ENCODE measurements at places on chromosomes 16 and 17.

DNA sequence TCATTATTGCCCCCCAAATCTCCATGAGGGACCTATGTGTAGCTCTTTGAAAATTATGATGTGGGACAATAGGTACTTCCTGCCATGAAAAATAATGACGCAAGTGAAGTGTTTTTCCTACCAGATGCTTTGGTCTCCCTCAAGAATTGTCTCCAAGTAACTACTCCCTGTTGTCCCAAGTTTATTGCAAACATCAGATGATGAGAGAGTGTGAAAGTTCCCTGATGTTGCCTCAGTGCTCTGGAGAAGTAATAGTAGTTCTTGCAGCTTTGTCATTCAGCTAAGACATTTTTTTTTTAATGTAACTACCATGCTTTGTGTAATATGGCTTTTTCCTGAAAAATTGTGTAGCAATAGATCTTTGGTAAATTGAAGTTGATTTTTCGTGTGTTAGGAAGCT, 20.1 kb downstream of the LPCAT2 start:
- DNase-seq, result no peak

DNA sequence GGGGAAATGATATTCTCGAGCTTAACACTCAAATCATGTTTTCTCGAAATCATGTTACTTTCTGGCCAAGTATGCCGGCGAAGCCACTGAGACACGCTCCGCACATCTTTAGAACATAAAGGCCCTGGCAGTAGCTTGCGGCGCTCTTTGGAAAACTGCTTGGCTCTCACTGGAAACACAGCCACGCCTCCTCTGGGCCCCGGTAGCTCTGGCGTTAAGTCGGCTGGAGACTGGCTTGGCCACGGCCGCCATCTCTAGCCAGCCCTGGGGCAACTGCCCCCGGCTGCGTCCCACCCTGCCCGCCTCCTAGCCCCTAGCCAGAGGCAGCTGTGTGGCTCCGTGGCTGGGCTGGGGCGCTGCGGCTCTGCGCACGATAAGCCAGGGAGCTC, 9.2 kb upstream of the BAIAP2 start:
- DNase-seq, result no peak

DNA sequence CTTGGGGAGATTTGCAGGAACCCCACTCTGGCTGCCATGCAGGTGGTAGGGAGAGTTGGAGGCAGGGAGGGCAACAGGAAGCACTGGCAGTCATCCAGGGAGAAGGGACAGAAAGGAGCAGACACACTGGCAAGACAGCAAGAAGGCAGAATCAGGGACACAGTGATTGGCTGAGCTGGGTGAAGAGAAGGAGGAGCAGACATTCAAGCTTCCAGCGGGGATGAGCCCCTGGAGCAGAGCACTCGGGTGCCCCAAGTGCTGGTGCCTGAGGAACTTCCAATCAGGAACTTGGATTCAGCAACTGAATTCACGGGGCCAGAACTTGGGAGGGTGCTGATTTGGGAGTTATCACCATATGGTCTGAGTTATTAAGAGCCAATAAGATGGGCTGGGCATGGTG, 6.3 kb upstream of the ITGA3 start:
- DNase-seq, result no peak

DNA sequence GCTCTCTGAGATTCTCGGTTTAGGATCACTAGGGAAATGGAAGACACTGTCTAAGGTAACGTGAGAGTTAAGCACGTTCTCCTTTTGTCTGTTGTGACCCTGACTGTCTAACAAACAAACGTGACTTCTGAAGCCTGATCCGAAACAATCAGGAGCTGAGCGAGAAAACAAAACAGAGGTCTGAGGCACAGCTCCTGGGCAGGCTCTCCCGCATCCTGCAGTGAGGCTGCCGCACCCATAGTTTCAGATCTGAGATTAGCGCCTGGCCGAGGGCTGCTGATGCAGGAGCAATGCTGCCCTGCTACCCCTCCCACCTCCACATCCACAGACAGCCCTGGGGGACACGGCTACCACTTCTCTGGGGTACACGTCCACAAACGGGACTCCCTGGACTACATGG, 46.7 kb downstream of the RNF157 start:
- DNase-seq, result no peak

DNA sequence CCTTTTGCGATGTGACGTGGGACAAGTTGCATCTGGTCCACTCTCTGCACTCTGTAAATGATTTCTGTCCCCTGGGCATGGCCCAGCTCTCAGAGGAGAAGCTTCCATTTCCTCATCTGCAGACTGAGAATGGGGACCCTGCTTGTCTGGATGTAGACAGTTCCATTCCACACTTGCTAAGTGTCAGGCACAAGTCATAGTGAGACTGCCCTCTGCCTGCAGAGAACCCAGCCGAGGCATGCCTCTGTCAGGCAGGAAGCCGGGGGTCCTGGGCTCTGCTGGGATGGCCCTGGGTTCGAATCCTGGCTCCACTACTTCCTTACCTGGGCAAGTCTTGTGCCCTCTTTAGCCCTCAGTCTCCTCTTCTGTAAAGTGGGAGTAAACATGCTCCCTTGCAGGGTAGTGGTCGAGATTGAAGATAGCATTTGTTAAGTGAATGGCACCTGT, 4.1 kb downstream of the MAP2K3 start:
- no peak for DNase-seq

DNA sequence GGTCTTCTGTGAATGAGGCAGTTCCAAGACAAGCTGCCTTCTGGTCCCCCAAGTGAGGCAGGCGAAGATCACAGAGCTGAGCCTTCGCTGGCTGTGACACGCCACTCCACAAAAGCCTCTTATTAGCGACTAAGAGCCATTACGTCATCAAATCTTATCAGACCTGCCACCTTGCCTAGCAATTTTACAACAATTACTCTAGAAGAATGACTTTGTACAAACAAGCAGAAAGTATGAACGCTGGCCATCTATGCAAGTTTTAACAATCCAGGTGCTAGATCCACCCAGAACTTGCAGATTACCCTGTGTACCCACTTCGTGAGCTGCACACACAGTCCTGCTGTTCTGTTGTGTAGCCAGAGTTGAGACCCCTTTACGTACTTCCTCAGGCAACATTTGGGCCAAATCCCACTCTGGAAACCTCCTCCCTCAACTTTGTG, 3.8 kb upstream of the ICAM2 start:
- peak; percentile 70 for DNase-seq

DNA sequence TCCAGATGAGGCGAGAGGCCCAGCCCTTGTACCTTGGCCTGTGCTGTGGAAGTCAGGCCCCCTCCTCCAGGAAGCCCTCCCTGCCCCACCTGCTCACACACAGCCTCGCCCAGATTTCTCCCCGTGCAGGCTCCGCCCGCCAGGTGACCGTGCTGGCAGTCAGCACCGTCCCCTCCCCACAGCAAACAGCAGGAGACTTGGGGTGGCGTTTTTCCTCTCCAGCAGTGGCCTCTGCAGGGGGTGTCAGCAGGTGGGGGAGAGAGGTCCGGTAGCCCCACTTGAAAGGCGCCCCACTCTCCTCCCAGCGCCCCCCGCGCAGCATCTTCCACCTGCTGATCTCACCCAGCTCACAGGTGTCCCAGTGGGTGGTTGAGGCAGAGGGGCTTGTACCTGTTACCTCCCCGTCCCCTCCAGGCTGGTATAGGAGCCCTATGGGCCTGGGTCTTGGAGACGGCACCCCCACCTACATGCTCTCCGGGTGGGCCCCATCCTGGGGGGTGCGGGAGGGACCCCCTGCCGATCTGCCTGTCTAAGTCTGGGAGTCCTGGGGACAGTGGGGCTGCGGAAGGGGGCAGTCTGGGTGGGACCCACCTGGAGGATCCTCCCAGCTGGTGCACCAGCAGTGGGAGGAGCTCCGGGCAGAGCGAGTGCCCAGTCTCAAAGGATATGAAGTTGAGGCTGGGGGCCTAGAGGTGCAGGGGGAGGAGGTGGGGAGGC, 4.2 kb upstream of the C1QTNF8 start:
- DNase-seq, result no peak

- no peak for DNase-seq
Observed at GRCh38 chr17:41873559-41874292, 8.5 kb upstream of the KLHL11 start.

GRCh38 chr17:10048629-10049350, 143.7 kb upstream of the RCVRN start:
- no peak for DNase-seq

GRCh38 chr17:77697480-77698400, 260.8 kb upstream of the TNRC6C start:
- no peak for DNase-seq

GRCh38 chr16:23320693-23321092, 18.6 kb downstream of the SCNN1B start:
- no peak for DNase-seq

GRCh38 chr17:73541561-73541981, 102.7 kb downstream of the SDK2 start:
- DNase-seq, result no peak

GRCh38 chr16:51392521-51393187, 241.6 kb upstream of the SALL1 start:
- no peak for DNase-seq

DNA sequence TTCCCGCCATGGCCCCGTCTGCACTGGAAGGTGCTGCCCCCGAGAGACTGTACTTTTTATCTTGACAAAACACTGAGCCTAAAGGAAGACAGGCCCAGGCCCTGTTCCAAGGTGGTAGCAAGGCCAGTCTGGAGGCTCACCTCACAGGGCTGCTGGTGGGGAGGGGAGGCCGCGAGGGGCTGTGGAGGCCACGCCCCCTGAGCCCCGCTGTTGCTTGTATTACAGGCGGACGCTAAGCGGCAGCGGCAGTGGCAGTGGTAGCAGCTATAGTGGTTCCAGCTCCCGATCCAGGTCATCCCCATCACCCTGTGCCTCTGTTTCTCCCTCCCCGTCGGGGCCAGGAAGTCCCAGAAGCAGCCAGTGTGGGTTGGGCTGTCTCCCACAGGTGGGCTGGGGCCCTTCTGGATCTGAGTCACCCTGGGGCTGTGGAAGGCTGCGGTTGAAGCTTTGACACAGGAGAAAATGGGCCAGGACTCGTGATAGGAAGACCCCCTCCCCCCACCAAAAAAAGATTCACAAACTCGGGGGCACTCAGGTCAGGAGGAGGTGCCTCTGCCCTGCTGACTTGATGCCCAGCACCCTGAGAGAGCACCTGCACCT, 13.3 kb upstream of the IL17C start:
- no peak for DNase-seq

- no peak for DNase-seq
Observed at GRCh38 chr17:69620363-69620762, 205.9 kb downstream of the MAP2K6 start.

- DNase-seq, result no peak
Observed at GRCh38 chr16:88503374-88503770, 50.3 kb downstream of the ZFPM1 start.

DNA sequence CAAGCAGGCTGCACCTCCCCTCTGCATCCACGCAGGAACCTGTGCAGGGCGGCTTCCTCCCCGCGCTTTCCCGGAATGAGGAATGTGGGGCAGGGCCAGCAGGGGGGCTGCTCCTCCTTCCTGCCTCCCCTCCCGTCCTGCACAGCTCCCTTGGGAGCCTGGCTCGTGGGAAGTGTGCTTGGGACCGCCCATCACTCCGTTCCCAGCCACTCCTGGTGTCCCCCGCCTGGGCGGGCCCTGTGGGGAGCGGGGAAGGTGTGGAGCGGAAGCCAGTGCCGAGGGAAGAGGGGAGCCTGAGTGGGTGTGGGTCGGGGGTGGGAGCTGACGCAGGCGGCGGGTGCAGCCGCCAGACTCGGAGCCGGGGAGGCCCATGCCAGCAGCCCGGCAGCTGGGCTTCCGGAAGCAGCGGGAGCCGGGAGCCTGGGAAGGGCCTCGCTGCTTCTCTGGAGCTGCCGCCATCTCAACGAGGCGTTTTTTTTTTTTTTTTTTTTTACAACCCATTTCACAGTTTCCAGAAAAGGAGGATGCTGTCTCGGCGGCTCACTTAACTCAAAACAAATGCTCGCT, 24.1 kb downstream of the BAHCC1 start:
- DNase-seq, result no peak

Data from CMK (cell line).